Fibroblast of skin of right biceps (primary cell): ENCODE measurements at places on chromosomes 2 and 18.
A peak's percentile ranks its signal among the peaks of the same experiment; 100 is the strongest.

DNA sequence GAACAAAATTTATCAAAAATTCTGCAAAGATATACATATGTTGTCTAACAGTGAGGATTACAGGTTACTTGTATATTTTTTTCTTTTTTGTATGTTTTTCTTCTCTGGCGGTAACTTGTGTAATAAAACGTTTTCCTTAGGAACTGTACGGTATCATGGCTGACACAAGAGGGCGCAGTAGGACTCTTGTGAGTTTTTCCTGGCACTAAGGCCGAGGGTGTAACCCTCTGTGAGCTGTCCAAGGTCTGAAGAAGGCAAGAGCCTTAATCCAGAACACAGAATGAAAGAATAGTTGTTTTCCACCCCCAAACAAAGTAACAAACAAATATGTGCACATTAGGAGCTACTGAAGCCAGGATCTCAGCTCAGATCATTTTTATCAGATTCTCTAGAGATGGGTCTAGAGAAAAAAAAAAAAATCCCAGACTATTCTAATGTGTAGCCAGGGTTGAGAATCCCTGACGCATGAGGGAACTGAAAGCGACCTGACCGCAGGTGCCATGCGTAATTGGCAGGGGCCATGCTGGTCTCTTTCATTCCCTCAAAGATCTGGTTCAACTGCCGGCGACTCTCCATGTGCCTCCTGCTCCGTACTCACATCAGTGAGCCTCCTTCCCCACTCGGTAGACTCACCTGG is 27.0 kb downstream of the TMEM200C start:
- DNase-seq, result peak; percentile 80

DNA sequence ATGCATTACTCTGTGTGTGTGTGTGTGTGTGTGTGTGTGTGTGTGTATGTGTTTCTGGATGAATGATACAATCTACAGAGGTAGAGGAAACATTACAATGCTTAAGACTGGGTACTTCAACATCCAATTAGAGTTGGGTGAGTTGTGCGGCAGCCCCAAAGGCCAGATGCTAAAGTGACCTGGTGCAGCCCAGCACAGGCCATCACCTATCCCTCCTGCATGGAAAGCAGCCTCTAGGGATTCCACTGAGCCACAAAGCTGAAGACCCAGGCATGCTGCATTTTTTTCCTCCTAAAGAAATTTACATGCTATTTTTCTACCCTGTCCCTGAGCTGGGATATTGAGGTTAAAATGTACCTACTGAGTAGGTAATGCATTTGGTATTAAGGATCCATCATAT is 79.1 kb upstream of the ETAA1 start:
- no peak for DNase-seq

DNA sequence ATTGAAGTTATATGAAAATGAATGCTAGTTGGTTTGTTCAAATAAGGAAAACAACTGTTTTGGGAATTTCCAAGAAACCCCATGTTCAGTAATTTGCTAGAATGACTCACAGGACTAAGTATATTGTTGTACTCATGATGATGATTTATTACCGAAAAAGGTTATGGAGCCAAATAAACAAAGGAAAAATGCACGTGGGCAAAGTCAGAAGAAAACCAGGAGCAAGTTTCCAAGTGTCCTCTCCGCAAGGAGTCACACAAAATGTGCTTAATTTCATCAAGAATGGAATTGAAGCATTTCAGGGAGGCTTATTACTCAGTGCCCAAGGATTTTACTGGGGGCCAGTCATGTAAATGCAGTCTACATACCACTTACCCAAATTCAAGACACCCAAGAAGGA is 1652.4 kb upstream of the TMEFF2 start:
- peak; percentile 61 for DNase-seq

- peak; percentile 30 for DNase-seq
These were observed 33.7 kb upstream of the LYPD6B start for GRCh38 chr2:149004836-149005235.

DNA sequence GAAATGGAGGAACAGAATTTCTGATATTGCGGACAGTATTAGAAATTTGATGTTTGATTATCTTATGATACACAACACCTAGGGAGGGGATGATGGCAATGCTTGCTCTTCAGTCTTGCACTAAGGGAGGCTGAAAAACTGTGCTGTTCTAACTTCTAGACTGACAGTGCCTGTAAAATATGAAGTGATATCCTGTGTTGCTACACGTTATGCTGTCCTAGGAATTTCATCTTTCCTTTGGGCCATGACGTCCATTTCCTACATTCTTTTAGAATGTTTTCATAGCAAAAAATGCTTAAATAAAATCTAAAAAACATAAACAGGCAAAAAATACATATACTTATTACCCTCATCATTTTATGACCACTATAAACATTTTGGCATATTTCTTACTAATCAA is 55.3 kb downstream of the OSBPL1A start:
- peak; percentile 30 for DNase-seq

- no peak for DNase-seq
These were observed 4.6 kb upstream of the FMNL2 start for GRCh38 chr2:152330235-152330866.

DNA sequence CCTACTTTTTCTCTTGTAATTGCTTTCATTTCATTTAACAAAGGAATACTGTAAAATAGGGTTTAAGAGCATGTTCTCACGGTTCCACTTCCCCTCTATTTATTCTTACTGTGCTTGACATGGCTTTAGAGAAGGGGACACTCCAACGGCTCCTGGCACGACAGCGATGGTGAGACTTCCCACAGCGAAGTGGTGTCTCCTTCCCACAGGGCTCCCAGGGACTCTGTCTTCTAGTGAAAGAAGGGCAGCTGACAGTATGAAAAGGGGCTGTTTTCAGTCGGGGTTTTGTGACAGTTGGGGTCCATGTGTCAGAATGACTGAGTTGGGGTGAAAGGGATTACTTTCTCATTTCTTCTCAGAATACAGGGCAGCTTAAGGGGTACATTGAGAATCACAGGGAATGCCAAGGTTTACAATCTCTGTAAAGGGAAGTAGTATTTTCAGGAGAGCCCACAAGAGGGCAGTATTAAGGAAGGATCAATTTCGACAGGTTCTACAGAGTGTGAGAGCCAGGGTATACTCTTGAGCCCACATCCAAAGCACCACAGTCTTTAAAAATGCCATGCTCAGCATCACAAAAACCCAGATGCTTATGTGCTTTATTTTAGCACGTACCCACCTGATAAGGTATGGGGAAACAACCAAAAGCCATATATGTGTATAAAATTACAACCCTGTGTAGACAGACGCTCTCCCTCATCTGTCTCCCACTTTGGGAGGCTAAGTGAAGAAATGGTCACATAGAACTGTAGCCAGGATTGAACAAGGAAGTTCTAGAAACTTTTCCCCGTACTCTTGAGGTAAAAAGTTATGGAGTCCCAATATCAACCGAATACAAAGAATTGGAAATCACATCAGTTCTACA is 31.3 kb upstream of the RAPGEF4 start:
- peak; percentile 44 for DNase-seq

DNA sequence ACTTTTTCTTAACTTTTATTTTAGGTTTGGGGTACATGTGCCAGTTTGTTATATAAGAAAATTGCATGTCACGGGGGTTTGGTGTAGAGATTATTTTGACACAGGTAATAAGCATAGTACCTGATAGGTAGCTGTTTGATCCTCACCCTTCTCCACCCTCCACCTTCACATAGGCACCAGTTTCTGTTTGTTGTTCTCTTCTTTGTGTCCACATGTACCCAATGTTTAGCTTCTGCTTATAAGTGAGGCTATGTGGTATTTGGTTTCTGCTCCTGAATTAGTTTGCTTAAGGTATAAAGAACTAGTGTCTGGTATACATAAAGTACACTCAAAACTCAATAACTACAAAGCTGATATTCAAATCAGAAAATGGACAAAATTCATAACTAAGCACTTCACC is 654.6 kb upstream of the LINC00305 start:
- DNase-seq, result no peak

- no peak for DNase-seq
These were observed 5.2 kb upstream of the RSAD2 start for GRCh38 chr2:6872394-6872793.

GRCh38 chr2:241096979-241097378 is 5.1 kb downstream of the MTERF4 start:
- DNase-seq, result no peak

DNA sequence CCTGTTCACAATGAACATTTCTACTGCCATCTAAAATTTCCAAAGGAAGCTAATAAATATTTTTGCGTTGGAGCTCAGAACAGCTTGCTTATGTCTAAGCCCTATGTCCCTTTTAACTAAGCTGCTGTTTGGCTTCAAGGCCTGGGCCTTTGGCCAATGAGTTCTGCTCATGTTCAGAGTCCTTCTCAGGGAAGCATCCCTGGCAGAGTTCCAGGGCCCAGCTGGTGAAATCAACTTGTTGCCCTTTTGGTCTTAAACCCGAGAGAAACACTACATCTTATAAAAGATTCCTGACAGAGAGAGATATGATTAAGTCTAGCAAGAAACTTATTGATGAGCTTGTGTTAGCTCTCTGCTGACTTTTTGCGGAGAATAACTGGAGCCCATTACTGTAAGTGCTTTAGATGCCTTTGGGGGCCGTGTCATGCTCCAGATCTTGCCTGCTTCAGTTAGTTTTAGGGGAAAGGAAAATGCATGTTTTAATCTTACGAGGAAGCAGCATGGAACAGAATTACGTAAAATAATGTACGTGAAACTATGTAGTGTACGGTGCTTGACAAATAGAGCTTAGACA is 102.5 kb upstream of the NOSTRIN start:
- peak; percentile 32 for DNase-seq

GRCh38 chr2:127049927-127050802 is 56.8 kb downstream of the BIN1 start:
- peak; percentile 56 for DNase-seq

- DNase-seq, result peak; percentile 100
These were observed 189.5 kb downstream of the CTIF start for GRCh38 chr18:48728204-48728833.

- no peak for DNase-seq
These were observed 492 bp downstream of the KIF5C start for GRCh38 chr2:148875387-148876051.

DNA sequence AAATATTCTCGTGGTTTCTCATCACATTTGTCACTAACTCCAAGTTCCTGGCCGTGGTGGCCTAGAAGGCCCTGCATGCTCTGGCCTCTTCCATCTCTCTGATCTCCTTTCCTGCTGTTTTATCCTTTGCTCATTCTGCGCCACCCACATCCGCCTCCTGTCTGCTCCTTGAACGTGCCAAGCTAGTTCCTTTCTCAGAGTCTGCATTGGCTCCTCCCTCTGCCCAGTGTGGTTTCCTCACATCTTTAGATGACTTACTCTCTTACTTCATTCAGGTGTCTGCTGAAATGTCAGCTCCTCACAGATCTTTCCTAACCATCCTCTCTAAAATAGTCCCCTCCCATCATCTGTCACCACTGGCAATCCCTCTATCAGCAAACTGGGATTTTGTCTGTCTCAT is 158.6 kb upstream of the RBMS1 start:
- DNase-seq, result peak; percentile 28

DNA sequence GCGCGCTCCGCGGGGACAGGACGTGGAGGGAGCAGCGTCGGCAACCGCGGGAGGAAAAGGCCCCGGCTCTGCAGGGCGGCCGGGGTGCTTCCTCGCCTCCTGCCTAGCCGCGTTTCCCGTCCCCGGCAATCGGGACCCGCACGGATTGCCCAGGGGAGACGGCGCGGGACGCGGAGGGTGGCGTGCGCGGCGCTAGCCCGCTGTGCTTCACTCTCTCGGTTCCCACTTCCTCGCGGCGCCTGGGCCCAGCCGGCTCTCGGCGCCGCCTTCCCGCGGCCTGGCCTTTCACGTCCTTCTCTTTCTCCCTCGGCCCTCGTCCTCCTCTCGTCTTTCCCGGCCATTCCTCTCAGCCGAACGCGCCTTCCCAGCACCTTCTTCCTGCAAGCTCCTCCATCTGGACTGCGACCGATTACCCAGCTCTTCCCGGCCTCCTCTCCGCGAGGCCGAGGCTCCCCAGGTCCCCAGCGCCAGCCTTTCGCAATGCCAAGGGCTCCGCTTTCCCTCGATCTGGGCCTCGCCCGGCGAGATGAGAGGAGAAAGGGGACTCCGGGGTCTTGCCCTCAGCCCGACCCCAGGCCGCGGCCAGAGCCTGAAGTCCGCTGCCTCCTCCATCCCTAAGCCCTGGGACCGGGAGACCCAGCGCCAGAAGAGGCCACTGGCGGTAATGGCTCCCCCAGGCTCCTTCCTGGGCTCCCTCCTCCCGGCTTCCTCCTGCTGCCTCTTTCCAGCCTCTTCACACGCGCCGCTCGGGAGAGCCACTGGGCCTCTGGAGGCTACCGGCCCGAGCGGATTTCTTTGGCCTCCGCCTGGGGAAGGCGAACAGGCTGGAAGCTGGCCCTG is 34.3 kb upstream of the ATP6V1B1 start:
- peak; percentile 41 for DNase-seq

DNA sequence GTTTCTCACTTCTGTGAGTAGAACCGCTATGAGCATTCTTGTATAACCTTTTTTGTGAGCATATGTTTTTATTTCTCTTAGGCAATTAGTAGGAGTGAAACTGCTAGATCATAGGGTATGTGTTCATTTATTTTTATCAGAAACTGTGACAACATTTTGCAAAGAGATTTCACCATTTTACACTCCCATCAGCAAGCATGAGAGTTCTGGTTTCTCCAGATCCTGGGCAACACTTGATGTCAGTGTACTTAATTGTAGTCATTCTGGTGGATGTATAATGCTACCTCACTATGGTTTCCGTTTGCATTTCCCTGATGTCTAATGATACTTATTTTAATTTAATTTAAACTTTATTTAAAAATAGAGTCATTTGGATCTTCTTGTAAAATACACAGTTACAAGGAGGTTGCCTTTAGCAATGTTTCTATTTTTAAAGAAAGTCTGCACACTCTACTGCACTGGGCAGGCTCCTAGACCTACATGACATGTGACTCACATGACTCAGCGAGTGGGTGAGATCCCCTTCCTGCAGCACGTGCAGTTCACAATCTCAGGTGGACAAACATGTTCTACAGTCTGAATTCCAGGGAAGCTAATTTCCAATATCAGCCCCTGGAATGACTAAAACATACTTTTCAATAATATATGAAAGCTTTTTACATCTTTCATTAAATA is 127.0 kb upstream of the BCL2L11 start:
- DNase-seq, result no peak

DNA sequence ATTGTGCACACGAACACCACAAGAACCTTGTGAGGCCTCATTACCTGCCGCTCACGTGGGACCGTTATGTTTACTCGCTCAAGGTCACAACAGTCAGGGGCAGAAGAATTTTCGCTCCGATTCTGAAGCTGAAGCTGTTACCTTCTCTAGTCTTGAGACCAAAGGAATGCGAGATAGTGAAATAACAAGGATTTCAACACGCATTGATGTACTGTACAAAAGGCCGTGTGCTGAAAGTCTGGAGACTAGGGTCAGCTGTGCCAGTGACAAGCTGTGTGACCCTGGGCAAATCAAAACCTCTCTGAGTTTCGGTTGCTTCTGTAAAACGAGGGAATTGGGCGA is 583 bp downstream of the NEMP2 start:
- DNase-seq, result no peak

- peak; percentile 11 for DNase-seq
These were observed at the start of gene CERKL for GRCh38 chr2:181656450-181657291. CERKL (minus strand) TSS chr2:181657105; CDS start chr2:181657006, 99 bp downstream.

- DNase-seq, result peak; percentile 82
These were observed 42.6 kb upstream of the MAP3K20 start for GRCh38 chr2:173033084-173033483.

- peak; percentile 12 for DNase-seq
These were observed 11.1 kb downstream of the DNAH6 start for GRCh38 chr2:84527137-84528129.
